ENCODE measurements at places on chromosomes 5 and 9.
A peak's percentile ranks its signal among the peaks of the same experiment; 100 is the strongest.

DNA sequence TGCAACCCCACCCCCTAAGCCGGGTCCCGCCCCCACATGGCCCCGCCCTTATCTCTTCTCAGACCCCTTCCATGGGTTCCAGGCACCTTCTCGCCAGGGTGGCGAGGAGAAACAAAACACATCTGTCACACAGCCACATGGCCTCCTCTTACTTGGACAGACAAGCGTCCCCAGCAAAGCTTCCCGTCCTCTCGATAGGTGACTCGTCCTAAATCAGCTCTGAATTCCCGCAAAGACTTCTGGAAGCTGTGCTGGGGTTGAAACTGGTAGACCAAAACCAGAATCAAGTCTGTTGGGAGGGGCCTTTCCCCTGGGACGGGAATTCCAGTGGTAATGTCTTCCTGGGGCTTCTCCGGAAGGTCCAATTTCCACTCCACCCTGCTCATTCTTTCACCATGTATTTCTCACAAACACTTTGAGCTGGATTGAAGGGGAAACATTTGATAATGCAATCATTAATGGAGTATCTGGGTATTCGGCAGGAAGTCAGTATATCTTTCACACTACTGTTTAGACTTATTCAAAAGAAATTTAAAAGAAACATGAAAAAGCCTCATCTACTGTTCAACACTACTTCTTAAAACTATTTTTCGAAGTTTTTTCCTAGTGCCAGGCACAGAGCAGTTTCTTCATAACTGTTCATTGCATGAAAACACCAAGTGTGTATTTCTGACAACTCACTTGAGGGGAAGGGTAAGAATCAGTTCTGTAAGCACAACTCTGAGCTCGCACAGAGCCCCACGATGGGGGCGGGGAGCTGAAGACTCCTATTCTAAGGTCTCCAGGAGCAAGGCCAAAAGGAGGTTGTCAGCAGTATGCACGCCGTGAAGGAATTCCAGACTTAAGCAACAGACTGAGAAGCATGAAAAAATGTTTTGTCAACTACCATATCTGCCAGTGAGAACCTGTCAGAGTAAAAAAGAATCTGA lies 644 bp upstream of the CTNNAL1 start:
- no peak for DNase-seq

DNA sequence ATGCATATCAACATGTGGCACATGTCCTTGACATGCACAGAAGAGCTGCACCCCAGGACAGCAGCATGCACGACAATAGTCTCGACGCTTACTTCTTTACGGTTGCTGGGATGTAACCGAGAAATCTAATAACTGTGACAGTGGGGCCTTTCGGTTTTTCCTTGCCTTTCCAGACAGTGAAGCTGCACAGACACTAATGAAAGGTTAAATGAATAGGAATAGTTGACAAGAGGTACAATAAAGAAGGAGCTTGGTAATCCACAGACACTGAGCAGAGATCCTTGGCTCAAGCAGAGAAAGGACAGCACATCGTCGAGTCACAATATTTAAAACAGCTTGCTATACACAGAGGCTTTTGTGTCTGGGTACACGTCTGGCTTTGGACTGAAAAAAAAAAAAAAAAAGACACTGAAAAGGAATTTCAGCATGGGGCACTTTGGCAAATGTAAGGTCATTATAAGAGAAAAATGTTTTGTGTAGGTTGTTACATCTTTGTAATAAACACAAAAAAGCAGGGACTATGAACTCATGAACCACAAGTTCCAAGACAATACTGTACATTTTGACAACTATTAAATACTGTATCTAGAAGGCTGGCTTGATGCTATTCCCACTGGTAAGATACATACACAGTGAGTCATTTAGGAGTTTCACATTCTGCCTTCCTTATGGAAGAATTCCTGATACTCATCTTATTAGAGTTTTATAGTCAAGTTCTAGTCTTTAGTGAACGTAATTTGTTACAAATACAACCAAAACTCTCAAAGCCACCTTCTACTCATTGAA lies 5.6 kb downstream of the BNC2 start:
- DNase-seq, result no peak

DNA sequence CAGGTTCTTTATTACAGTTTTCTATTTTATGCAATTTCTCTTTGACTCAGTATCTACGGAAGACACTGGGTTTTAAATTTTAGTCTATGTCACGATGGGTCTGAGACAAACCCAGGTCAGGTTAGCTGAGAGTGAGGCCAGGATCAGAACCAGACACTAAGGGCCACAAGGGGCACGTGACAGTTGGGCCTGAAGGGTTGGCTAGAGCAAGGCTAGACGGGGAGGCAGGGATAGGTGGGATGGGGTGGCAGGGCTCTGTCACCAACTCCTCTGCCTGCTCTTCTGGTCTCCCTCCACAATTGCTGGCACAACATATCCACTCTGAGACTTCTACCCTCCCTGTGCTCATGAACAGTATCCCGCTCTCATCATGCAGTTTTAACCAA lies 76.4 kb downstream of the MED27 start:
- no peak for DNase-seq

DNA sequence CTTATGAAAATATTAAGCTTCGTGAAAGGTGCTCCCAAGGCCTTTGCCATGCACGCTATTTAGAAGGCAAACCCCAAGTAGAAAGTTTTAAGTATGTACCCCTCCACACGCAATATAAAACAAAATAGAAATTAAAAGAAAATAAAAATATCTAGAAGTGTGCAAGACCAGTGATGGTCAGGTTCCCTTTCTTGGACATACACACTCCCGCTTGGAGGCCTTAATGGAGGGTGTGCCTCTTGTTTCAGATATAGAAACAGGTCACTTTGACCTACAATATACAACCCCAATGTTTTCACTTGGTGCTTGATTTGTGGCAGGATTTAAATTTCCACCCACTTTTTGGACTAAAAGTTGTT lies 127.4 kb upstream of the STC2 start:
- DNase-seq, result no peak

- DNase-seq, result peak; percentile 61
Measured at GRCh38 chr5:177362610-177363507, 5.1 kb downstream of the RGS14 start.

- DNase-seq, result no peak
Measured at GRCh38 chr5:34818717-34819116, 20.2 kb upstream of the TTC23L start.

- no peak for DNase-seq
Measured at GRCh38 chr9:83007521-83008300, 55.2 kb downstream of the RASEF start.

- DNase-seq, result no peak
Measured at GRCh38 chr5:10726179-10726912, 34.7 kb downstream of the DAP start.

DNA sequence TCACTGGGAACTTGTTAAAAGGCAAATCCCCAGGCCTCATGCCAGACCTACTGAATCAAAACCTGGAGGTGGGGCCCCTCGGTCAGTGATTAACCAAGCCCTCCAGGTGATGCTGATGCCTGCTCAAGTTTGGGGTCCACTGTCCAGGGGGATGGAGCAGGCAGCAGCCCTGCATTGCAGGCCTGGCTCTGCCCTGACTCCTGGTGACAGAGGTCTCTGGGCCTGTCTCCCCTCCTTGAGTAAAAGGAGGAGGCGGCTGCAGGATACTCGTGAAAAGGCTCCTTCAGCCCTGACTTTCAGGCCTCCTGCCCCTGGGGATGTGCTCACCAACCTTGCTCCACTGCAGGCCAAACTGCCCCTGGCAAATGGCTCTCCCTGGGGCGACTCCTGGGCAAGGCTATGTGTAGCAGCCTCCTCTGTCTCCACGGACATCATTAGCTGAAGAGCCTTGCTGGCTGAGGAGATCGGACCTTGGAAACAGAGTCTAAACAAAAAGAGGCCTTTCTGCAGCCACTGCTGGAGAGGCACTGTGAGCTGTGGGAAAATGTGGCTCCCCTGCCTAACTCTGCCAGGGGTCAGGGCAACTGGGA lies 134.8 kb upstream of the ALDH1B1 start:
- no peak for DNase-seq

DNA sequence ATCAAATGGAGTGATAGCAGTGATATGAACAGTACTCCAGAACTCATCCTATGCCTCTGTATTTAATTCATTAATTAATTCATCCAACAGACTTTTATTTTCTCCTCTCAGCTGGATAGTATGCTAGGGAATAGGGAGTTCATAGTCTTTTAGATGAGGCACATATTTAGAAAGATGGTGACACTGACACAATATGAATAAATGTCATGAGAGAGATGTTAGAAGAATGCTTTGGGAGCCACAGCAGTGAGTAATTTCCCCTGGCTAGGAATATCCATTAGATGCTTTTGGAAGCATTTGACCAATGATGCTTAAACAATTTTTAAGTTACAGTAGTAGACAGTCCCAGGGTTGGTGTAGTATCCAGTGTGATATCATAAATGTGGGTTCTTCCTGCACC lies 428.7 kb upstream of the SGCD start:
- no peak for DNase-seq

GRCh38 chr9:114301798-114302565 lies 20.9 kb upstream of the ORM1 start:
- DNase-seq, result no peak

DNA sequence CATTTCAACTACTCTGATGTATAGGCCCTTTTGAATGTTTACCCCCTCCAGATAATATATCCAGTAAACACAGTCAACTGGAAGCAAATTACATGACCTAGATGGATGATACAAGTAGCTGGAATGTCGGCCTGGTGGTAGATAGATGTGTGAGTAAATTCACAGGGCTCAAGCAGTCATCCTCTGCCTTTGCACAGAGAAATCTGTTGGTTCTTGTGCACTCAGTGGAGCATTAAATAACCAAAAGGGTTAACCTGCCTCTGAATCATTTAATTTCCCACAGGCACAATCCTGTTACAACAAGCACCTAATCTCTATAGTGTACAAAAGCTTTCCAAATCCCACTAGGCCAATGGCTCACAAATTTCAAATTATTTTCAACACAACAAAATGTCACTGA lies 668.3 kb downstream of the DNAH5 start:
- DNase-seq, result no peak

GRCh38 chr5:33423018-33423630 lies 17.6 kb upstream of the TARS1 start:
- DNase-seq, result peak; percentile 61

GRCh38 chr9:112104401-112104800 lies 70.7 kb downstream of the SUSD1 start:
- DNase-seq, result no peak

GRCh38 chr9:75885652-75886051 lies 4.8 kb upstream of the PCSK5 start:
- no peak for DNase-seq

GRCh38 chr5:3007577-3007976 lies 256.1 kb upstream of the IRX2 start:
- no peak for DNase-seq

GRCh38 chr9:95441081-95441480 lies 75.7 kb downstream of the PTCH1 start:
- DNase-seq, result no peak

DNA sequence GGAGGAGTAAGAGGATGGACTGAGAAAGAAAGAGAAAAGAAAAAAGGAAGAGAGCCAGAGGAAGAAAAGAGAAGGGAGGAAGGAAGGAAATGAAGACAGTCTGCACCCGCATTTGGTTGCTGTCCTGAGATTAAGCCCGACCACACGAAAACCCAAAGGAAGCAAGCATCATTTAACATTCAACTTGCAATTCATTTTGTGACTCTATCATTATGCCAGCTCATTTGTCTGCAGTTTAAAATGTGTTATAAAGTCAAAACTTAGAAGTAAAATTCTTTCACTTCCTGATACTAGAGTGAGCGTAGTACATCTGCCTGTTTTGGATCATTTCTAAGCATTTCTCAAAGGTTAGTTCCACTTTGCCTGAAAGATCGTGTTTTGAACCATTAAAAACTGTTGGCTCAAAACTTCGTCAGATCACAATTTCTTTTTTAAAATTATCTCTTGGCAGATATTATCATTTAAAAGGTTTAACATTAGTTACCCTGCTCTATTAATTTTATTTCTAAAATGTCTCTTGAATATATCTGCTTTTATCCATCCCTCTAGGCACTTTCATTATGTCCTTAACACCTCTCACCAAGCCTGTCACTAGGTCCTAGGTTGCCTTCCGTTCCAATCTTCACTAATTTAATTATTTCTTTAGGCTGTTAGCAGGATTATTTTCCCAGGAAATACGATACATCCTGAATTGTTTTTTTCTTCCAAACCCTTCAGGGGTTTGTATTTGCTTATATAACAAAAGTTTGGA lies 240.9 kb downstream of the TLE4 start:
- no peak for DNase-seq

DNA sequence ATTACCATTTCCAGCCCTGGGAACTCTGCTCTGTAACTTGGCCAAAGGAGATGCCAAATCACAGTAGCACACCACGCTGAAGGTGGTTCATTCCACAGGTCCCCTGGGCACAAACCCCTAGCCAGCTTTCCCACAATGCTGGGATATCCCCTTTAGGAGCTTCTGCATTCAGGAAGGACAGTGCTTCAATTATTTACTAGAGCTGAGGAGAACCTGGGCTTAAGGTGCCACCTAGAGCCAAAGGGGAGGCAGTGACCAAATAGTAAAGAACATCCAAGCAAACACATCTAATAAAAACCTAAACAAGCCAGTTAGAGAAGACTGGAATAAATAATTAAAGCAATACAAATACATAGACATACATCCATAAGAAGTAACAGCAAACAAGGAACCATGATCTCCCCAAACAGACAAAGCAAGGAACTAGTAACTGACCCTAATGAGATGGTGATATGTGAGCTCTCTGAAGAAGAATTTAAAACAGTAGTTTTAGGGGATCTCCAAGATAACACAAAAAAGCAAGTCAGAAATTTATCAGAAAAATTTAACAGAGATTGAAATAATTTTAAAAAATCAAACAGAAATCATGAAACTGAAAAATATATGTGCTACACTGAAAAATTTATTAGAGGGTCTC lies 14.6 kb downstream of the KIF4B start:
- DNase-seq, result peak; percentile 66

- DNase-seq, result no peak
Measured at GRCh38 chr5:158463938-158464337, 605.0 kb upstream of the CLINT1 start.

DNA sequence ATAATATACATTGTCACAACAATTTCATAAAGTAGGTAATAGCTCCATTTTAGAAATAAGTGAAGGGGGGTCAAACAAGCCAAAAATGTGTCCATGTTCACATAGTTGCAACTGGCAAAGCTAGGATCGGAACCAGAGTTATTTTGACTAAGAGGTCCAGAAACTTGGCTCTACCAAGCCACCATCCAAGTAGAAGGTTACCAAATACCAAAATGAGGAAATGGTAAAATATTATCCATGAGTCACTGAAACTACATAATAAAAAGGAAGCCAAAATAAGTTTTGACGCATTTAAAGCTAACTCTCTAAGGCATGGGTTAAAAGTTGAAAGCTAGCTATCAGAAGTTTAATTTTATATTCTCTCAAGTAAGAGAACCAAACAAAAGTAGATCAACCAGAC lies 886.9 kb upstream of the DMAC1 start:
- DNase-seq, result no peak
